Dermis blood vessel endothelial cell (primary cell): ENCODE measurements at places on chromosomes 5 and 9.
A peak's percentile ranks its signal among the peaks of the same experiment; 100 is the strongest.

GRCh38 chr5:112971276-112971675 is 5.3 kb upstream of the DCP2 start:
- DNase-seq: no peak

- DNase-seq: no peak
These were observed 54.1 kb downstream of the SLC1A3 start for GRCh38 chr5:36660397-36661049.

GRCh38 chr9:130458027-130458803 is 13.5 kb downstream of the ASS1 start:
- no peak for DNase-seq

DNA sequence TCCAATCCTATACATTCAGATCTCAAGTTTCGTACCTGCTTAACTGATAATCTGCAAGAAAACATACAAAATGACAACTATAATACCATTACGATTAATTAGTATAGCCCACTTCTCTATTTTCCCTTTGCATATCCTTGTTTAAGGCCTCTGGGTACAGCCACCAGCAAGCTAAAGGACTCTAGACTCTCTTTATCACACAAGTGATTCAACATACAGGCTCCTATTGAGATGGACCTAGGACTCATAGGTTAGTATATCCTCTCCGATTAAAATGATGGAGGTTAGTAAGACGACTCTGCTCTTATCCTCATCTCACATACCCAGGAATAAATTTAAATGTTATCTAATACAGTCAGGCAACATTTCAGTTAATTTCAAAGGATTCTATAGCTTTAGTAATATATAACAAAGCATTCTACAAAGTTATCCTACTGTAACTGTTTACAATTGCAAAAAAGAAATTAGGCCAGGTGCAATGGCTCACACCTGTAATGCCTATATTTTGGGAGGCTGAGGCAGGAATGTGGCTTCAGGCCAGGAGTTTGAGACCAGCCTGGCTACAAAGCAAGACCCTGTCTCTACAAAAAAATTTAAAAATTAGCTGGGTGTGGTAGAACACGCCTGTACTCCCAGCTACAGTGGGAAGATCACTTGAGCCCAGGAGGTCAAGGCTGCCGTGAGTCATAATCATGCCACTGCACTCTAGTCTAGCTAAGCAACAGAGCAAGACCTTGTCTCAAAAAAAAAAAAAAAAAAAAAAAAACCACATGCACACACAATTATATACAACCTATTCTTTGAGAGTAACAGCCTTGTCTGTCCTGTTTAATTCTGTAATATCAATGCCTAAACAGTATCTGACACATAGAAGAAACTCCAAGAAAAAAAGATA is 15.4 kb downstream of the HAUS6 start:
- no peak for DNase-seq

GRCh38 chr9:38445154-38446043 is 21.1 kb upstream of the IGFBPL1 start:
- DNase-seq: no peak

GRCh38 chr9:37026113-37026930 is 7.7 kb downstream of the PAX5 start:
- no peak for DNase-seq

DNA sequence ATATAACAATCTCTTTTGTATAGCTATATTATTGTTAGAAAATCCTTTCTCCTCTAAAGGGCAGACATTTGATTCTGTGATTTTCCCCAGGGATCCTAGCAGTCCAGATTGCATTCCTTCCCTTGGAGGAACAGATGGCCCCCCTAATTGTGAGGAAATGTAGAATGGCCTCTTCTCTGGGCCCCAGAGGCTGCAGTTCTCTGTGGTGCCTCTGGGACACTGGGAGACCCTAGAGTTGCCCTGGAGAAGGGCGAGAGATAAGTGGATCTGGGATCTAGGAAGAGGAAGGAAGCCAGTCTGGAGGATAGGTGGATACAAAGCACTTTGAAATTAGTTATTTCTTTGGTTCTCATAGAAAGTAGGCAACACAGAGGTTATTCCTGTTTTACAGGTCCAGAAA is 1.9 kb upstream of the HINT2 start:
- DNase-seq: no peak

- no peak for DNase-seq
These were observed 23.0 kb downstream of the CD74 start for GRCh38 chr5:150389531-150390266.

DNA sequence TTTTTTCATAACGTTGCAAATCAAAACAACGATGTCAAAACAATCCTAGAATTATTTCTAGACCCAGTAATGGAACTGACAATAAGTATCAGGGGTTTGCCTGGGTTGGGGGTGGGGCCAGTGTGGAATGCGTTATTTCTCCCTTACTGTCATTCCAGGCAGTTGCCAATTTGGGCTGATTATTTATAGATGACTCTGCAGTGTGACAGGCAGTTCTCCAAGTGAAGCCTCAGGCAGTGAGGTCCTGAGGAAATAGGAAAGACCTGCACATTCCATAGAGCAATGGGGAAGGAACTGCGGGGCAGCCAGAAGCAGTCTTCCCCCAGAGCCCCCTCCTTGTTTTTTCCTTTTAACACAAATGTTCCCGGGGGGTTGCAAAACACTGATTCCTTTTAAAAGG is 179.0 kb downstream of the YTHDC2 start:
- DNase-seq: peak; percentile 16

DNA sequence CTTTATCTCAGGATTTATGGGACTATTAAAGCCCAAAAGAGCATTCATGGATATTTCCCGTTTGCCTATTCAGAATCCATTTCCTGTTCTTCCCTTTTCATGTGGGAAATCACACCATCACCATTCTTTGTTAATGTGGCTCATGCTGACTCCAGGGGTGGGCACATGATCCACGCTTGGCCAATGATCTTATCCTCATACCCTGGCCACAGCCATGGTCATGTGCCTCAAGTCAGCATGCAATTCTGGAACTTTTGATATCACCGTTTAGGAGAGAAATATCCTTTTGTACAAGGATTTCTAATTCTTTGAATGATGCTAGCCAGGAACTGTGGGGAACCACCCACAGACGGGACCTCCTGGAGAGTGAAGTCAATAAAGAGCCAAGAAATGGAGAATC is 272.2 kb downstream of the PRELID2 start:
- no peak for DNase-seq

GRCh38 chr9:563200-563599 is 278.3 kb upstream of the DMRT1 start:
- no peak for DNase-seq

DNA sequence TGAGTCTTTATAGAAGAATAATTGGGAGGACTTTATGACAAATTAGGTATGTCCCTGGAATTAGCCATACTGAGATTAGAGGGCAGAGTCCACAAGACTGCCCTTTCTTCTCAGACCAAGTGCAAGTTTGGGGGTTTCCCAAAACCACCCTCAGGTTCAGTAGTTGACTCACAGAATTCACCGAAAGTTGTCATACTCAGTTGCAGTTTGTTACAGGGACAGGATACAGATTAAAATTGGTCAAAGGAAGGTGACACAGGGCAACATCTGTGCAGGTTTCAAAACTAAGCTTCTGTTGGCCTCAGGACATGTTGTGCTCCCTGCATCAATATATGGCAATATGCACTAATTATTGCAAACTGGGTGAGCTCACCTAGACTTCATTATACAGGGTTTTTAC is 3.8 kb downstream of the RANBP17 start:
- DNase-seq: no peak

GRCh38 chr9:4937446-4937845 is 47.6 kb upstream of the JAK2 start:
- DNase-seq: no peak

DNA sequence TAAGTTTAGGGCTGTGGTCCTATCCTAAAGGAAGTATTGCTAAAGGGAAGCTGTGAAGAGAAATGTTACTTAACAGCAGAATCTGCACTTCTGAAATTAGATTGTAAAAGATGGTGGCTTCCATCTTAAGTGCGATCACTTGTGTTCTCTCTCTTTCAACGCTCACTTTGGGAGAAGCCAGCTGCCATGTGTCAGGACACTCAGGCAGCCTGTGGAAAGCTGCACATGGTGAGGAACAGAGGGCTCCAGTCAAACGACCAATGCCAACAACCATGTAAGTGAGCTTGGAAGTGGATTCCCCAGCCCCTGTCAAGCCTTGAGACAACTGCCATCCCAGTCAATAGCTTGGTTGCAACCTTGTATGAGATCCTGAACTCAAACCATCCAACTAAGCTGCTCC is 51.7 kb upstream of the GLRX start:
- DNase-seq: no peak

DNA sequence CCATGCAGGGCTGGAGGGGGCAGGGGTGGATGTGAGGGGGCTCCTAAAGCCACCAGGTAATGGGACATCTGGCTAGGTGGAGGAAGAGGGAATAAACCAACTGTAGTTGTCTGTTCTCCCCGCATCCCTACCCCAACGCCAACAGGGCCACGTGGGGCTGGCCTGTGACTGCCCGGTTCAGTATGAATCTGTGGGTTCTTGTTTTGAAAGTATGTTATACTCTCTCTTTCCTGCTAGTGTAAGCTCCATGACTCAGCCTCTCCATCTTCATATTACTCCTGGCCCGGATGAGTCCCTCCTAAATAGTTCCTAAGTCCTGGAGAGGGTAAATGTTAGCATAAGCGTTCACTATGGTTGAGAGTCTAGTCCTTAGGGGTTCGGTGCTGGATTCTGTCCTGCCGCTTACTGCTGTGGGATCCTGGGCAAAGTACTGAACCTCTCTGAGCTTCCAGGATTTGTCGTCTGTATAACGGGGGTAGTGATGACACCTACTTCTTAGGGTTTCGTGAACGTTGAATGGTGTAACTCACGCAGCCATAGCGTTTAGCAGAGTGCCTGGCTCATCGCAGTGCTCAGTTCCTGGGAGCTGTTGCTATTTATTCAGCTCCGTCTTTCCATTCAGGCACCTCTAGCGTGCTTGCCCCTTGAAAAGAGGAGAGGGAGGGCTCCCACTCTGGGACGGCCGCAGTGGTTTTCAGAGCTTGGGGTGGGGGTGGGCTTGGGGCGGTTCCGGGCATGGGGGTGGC is 28.8 kb downstream of the LHX2 start:
- peak; percentile 37 for DNase-seq

- DNase-seq: no peak
These were observed 2.6 kb upstream of the SLC25A51 start for GRCh38 chr9:37906312-37907239.
